ENCODE measurements at places on chromosomes 2 and 18.

DNA sequence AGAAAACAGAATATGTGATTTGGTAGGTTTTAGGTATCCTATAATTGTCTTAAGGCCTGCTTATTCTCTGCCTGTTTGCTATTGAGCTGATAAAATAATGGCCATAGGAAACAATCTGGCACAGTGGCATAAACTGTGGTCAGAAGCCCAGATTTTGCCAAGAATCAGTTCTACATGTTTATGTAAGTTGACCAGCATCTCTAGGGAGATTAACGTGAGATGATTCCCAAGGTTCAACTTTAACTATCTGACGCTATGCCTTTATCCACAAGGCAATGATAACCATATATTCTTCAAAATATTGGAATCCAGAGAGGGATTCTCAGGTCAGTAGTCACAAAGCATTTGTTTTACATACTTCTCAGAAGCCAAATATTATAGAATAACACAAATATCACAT lies 25.6 kb downstream of the AP1S3 start:
- DNase-seq, result no peak

DNA sequence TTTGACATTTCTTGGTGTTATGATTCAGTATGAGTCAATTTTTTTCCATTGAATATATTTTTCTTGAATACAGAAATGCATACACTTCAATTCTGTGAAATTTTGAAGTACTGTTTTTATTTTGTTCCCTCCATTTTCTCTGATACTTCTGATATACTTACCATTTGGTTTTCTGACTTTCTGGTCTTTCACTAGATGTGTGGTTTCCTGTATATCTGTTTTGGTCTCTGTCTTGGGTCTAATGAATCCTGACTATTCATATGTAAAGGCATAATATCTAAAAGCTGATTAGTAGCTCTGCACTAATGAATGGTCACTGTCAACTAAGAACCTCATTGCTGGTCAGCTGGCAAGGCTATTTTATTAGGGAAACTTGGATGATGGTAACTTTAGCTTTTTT lies 345.6 kb downstream of the GRB14 start:
- no peak for DNase-seq

GRCh38 chr2:106596844-106597243 lies 109.7 kb downstream of the CD8B2 start:
- peak; percentile 44 for DNase-seq

- DNase-seq, result no peak
Observed at GRCh38 chr2:16643099-16643498, 22.5 kb downstream of the CYRIA start.
